Muscle of arm (tissue), 14 donors: ENCODE measurements at places on chromosomes 6 and 20. TPM values are rescaled to one million over a fixed set of nuclear protein-coding genes. Genes with fewer than 3 reads are reported as not detected.

GRCh38 chr6:20882014-20882413 lies 347.8 kb downstream of the CDKAL1 start:
- no peak for DNase-seq

DNA sequence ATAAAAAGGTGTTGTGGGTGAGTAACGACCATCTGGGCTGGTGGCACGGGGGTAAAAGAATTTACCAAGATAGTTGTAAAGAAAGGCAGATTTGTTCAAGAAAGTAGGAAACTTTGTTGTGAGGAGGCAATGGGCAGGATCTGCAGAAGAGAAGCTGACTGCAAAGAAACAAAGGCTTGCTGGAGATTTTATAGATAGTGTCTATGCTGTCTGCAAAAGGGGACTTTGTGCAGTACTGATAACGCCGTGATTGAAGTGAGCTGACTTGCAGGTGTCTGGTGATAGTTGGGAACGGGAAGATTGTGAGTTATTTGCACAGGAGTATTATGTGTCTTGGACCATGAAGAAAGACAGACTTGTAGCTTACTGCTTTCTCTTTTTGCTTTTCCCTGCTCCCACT lies 36.8 kb upstream of the GSTA3 start:
- no peak for DNase-seq

DNA sequence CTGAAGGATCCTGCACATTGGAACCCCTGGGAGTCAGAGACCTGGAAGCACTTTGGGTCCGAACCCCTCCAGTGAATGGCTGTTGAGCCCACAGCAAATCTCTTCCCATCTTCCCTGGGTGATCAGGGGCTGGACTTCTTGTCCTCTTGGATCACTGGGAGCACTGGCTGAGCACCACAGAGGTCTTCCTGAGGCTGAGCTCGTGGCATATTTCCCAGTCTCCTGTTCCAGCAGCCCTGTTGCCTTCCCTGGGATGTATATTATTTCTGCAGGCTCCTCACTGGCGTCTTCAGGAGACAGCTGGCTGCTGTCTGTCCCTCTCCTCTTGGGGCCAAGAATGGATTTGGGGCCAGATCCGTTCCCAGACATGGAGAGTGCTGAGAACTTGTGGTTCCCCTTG lies 43.4 kb downstream of the PTK7 start:
- no peak for DNase-seq

KDM1B gene
- polyA plus RNA-seq: 33.3 TPM

GRCh38 chr6:155676346-155676745 lies 220.7 kb upstream of the NOX3 start:
- no peak for DNase-seq

GRCh38 chr6:132003516-132004178 lies 52.5 kb upstream of the CCN2 start:
- DNase-seq: no peak

TFAP2B gene
- 5.1 TPM for polyA plus RNA-seq

- DNase-seq: no peak
Observed at GRCh38 chr20:36135159-36135558, 19.4 kb upstream of the EPB41L1 start.

DNA sequence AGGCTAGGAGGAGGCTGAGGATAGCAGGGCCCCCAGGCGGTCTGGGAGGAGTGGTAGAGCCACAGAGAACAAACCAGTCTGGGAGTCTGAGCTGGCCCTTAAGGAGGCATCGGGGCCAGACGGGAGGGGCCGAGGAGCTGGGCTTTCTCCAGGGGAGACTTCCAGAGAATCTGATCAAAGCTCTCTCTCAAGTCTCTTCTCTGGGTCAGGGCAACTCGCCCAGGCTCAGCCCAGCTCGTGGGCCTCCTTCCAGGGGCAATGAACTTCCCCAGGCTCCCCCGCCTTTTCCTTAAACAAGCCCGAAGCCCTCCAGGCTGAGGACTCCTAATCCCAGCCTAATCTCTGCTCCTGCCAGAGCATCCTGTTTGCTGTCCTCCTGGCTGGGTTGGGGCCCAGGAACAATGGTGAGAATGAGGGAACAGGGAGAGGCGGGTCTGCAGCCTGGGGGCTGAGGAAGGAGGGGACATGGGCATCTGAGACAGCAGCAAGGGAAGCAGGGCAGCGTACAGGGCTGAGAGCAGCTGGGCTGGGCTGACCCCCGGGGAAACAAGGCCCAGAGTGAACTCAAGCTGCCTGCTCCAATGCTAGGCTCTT lies 173.6 kb downstream of the ANKRD60 start:
- DNase-seq: peak; percentile 42

- no peak for DNase-seq
Observed at GRCh38 chr6:158085261-158086053, 82.6 kb downstream of the SERAC1 start.

- no peak for DNase-seq
Observed at GRCh38 chr6:167921831-167922230, 75.6 kb upstream of the KIF25 start.

DNA sequence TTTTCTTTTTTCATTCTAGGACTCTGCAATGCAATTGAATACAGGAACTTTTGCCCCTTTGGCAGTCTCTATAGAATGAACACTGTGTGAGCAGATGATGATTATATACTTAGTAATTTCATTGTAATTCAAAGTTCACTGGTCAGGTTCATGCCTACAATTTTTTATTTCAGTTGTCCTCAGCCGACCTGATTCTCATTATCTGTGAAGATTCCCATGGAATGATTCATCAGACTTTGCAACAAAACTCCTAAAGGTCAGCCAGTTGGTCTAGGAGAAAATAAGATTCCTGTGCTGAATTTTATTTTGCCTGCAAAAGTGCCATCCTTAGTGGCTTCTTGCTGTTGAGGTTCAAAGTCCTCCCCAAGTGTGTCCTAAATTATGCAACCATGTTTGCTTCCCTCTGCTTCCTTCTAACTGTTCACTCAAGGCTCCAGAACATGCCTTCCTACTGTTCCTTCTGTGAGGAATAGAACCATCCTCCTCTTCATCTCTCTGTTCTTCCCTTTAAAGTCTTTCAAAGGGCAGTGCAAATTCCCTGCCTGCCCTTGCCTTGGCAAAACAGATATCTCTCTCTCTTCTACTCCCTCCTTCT lies 194.2 kb upstream of the CNR1 start:
- no peak for DNase-seq

- no peak for DNase-seq
Observed at GRCh38 chr6:127299522-127300240, 33.0 kb downstream of the RNF146 start.

PNPLA1 gene
- polyA plus RNA-seq: 0.05 TPM

- no peak for DNase-seq
Observed at GRCh38 chr20:63577317-63577894, 3.4 kb upstream of the HELZ2 start.

RHAG gene
- 1.3 TPM for polyA plus RNA-seq

CCN6 gene
- polyA plus RNA-seq: 0.52 TPM

GRCh38 chr20:34472246-34472925 lies 43.8 kb upstream of the DYNLRB1 start:
- DNase-seq: peak; percentile 32

GRCh38 chr6:150929416-150929815 lies 63.9 kb downstream of the MTHFD1L start:
- no peak for DNase-seq

DNA sequence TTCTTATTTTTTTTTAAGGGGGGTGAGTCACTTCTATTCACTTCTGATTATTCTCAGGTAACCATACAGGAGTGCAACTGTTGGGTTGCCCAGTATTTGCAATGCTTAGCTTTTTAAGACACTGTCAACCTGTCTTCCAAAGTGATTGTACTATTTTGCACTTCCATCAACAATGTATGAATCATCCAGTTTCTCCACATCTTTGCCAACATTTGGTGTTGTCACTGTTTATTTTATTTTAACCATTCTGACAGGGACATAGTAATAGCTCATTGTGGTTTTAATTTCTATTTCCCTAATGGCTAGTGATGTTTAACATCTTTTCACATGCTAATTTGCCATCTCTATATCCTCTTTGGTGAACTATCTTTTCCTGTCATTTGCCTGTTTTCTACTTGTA lies 1.4 kb upstream of the SLC13A3 start:
- DNase-seq: no peak

MYBL2 gene
- polyA plus RNA-seq: not detected

DNA sequence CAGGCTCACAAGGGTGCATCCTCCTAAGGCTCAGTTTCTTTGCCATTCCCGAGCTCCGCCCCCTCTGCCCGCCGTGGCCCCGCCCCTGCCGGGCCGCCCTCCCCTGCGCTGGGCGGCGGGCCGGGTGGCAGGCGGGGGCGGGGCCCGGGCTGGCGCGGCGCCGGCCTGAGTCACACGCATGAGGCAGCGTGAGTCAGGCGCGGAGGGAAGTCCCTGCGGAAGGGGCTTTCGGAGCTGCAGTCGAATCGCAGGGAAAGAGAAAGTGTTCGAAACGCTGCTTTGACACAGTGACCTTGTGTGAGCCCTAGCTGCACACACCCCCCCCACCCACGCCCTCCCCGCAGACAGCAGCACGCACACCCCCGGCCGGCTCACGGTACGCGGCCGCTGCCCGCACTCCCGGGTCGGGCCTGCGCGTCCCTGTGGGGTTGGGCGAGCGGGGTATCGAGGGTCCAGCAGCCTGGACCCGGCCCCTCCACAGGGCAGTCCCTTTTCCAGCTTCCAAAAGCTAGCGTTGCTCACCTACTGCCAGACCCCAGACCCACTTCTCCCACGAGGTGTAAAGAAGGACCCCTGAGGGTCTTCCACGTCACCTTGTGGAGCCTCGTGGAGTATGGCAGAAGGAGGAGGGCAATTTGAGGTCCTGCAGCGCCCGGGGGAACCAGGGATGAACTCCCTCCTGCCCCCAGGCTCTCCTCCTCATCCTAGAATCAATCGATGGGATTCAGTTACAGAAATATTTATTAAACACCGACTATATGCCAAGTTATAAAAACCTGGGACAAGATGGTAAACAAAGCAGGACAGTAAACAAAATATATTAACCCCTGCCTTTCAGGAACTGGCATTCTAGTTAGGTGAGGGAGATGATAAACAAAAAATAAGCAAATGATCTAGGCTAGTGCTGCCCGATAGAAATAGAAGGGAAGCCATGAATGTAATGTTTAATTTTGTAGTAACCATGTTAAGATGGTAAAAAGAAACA lies 12.4 kb upstream of the HMGA1 start:
- peak; percentile 80 for DNase-seq

DNA sequence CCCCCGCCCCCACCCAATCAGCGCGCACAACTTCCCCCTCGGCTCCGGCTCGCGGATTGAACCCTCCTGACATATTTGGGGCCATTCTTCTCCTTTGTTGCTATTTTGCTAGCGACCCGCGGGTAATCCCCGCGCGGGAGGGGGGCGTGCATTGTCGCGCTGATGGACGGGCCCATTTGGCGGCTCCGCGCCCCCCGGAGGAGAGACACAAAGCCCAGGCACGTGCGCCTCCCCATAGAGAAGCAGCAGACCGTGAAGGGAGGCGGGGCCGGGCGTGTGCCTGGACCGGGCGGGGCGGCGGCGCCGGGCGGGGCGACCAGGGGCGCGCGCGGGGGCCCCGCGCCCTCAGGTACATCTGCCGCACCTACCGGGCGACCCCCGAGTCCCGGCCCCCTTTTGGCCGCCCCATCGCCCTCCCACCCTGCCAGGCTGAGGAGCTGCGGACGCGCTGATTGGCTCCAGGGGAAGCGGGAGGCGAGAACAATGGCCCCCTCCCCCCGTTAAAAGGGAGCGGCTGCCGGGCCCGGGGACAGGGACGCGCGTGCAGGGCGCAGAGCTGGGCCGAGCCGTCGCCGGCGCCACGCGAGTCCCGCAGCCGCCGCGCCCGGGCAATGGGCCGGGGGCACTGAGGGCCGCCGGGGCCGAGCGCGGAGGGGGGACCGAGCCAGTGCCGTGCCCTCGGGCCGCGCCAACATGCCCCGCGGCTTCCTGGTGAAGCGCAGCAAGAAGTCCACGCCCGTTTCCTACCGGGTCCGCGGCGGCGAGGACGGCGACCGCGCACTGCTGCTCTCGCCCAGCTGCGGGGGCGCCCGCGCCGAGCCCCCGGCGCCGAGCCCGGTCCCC lies at the start of gene INSM1:
Gene INSM1 (plus strand): TSS at position 530 of the 843 bp plus-strand sequence. CDS start 164 bp downstream, at position 694.
- no peak for DNase-seq

- DNase-seq: no peak
Observed at GRCh38 chr6:24117021-24117420, 9.0 kb upstream of the NRSN1 start.

DNA sequence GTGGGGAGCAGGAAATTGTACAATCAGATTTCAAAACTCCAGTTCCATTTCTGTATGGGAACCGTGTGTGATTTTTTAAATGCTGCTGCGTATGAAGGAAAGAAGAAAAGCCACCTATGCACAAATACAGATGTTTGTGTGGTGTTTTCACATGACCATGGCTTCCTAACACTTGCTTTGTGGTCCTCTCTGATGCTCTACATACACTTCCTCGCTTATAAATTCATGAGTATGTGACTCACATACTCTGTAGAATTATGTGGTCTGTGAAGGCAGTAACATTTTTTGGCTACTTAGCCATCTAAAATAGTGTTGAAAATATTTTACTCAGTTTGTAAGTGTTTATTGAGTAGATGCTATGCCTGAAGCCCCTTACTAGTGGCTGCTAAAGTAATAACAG lies 119.8 kb upstream of the PDE10A start:
- DNase-seq: no peak

DNA sequence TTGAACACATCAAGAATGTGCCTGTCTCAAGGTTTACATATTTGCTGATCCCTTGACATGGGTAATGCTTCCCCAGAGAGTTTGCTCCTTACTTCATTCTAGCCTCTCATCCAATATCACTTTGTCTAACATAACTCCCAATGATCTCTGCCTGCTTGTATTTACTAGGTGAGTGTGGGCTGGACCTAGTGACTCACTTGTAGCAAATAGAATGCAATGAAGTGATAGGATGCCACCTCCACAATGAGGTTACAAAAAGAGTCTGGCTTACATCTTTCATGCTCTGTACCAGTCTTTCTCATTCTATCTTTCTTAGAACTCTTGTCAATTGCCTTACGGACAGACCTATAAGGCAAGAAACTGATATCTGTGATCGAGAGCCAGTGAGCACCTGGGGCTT lies 44.9 kb upstream of the TMEM200A start:
- no peak for DNase-seq

POU3F2 gene
- 0.83 TPM for polyA plus RNA-seq

PTPN1 gene
- 18.4 TPM for polyA plus RNA-seq

C20orf144 gene
- polyA plus RNA-seq: not detected

LKAAEAR1 gene
- not detected for polyA plus RNA-seq

DNA sequence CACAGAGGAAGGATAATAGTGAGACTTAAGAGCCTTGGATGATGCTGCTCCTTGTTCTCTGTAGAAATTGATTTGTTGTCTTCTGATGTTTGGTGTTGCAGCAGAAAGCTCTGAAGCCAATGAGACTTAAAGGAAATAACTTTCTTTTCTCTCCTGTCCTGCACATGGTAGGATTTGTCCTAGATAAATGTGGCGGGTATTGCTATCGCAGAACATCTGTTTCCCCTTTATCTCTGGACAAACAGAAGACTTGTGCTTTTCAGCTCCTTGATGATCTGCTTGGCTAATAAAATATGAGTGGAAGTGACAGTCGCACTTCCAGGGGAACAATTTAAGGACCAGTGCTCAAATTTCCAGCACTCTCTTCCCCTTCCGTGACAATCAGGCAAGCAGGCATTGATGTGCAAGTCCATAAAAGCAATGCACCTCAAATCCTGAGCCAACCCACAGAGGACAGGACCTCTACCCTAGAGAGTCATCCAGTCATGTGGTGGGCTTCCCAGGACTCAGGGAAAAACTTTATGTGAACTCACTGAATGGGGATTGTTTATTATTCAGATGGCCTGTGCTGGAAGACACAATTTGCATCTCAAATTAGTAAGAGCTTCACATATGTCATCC lies 9.9 kb upstream of the NCR2 start:
- DNase-seq: no peak
